ENCODE measurements at places on chromosomes 16 and 17. TPM values are rescaled to one million over a fixed set of nuclear protein-coding genes. Genes with fewer than 3 reads are reported as not detected.

Gene C17orf107
- total RNA-seq: 0.77 TPM

Gene TRIM72
- not detected for total RNA-seq

Gene KRTAP2-2
- not detected for total RNA-seq

Gene KRT32
- total RNA-seq: not detected

Gene SMIM36
- not detected for total RNA-seq

Gene SMPD3
- 4.6 TPM for total RNA-seq

Gene NPW
- 0.42 TPM for total RNA-seq

Measured in activated CD4-positive, alpha-beta T cell treated with anti-CD3 and anti-CD28 coated beads, Interleukin-2, amount 10 ng/mL, durations not matched to agents 7 days and 5 days (primary cell).